Hematopoietic multipotent progenitor cell treated with erythropoietin and hydrocortisone succinate and interleukin-3 and kit ligand, for 8 days (in vitro differentiated cells): ENCODE measurements at places on chromosomes 2 and 18.
A peak's percentile ranks its signal among the peaks of the same experiment; 100 is the strongest.

- DNase-seq, result no peak
Observed at GRCh38 chr2:71129902-71130151, 202 bp downstream of the MCEE start.

- peak; percentile 7 for DNase-seq
Observed at GRCh38 chr2:229712136-229712535, 2.2 kb downstream of the DNER start.

- DNase-seq, result no peak
Observed at GRCh38 chr2:32372519-32373182, 15.8 kb downstream of the BIRC6 start.

DNA sequence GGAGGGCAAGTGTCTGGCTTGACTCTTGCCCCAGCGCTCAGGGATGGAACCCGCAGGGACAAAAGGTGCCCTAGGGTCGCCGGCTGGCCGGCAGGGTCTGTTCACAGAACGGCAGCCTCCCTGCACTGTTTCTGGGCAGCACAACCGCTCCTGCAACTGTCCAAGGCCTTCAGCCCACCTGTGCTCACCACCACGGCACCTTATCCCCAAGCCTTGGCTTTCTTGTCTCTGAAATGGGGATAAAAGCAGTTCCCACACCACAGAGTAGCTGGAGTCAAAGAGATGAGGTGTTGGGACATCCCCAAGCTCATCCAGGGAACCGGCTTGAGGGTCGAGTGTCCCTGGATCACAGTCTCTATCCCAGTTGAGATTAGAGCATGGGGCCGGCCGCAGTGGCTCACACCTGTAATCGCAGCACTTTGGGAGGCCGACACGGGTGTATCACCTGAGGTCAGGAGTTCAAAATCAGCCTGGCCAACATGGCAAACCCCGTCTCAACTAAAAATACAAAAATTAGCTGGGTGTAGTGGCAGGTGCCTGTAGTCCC, 4.7 kb downstream of the SNORC start:
- DNase-seq, result no peak

GRCh38 chr2:42928161-42928691, 135.8 kb upstream of the HAAO start:
- DNase-seq, result no peak

DNA sequence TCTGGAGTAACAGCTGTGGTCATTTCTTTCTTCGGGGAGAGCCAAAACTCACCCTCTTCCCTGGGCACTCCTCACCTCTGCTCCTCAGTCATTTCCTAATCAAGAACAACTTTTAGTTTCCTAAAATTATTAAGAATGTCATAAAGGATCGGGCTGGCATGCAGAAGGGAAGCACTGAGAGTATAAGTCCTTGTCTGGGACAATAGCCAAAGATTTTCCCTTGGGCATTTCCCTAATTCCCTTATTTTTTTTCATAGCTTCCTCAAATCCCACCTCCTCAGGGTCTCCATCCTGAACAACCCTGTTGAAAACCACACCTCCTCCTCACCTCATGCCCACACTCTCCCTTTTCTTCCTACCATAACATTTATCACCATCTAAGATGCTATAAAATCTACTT, 115.0 kb downstream of the MREG start:
- DNase-seq, result no peak

DNA sequence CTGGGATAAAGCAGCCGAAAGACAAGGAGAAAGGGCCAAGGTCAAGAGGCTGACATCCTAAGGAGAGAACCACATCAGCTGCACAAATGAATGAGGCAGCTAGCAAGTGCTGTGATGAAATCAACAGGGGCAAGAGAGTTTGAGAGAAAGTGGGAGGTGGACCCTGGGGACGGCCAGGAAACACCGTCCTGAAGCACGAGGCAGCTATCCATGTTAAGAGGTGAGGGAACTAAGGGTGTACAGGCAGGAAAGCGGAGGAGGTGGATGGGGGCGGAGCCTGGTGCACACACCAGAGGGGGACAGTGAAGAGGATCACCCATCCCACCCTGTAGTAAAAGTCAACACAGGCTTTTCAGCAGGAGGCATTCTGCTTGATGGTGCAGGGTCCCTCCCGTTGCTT, 52.4 kb downstream of the HDLBP start:
- no peak for DNase-seq

DNA sequence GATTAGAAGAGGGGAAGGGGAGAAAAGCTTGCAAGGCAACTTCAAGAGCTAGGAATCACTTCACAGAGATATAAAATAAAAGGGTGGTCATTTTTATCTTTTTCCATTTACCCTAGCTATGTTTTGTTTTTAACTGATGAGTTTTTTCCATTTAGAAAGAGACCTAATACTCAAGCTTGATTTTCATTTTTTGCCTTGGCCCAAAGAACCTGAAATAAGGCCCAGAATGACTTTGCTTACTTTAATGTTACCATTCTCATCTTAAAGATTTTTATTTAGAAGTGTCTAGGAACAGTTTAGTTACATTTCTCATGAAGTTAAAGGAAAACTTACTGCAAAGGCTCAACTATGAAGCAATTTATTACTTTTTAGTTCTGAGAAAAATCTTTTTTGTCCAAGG, 276.3 kb upstream of the ZSWIM2 start:
- DNase-seq, result no peak

- DNase-seq, result peak; percentile 49
Observed at GRCh38 chr2:85804583-85804982, 50.8 kb downstream of the ATOH8 start.

GRCh38 chr2:27076323-27076722, 2.1 kb upstream of the EMILIN1 start:
- DNase-seq, result no peak

DNA sequence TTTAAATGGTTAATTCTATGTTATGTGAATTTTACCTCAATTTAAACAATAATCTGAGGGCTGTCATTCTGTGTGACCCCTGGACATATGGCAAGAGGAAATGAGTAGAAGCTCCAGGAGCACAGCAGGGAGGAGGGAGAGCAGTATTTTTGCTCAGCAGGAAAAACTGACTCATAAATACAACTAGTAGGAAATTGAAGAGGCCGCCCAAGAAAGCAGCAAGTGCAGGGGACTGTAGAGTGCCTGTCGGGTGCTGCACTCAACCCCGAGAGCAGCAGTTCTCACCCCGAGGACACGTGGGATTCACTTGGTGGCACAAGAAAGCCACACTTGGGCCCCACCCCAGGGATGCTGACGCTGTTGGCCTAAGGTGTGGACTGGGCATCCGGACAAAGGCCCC, 60.8 kb downstream of the NPAS2 start:
- DNase-seq, result no peak
